Activated gamma-delta T cell treated with anti-CD3 and anti-CD28 coated beads, Interleukin-2, amount 50 U/mL, for 16 hours (primary cell): ENCODE measurements at places on chromosomes 2 and 18.
A peak's percentile ranks its signal among the peaks of the same experiment; 100 is the strongest.

- DNase-seq = no peak
Measured at GRCh38 chr2:228181098-228182019, at the start of gene SPHKAP. TSS of gene SPHKAP (minus strand) at chr2:228181687. CDS start at chr2:228181598, 89 bp downstream.

- no peak for DNase-seq
Measured at GRCh38 chr2:138087751-138088593, 123.7 kb downstream of the HNMT start.

DNA sequence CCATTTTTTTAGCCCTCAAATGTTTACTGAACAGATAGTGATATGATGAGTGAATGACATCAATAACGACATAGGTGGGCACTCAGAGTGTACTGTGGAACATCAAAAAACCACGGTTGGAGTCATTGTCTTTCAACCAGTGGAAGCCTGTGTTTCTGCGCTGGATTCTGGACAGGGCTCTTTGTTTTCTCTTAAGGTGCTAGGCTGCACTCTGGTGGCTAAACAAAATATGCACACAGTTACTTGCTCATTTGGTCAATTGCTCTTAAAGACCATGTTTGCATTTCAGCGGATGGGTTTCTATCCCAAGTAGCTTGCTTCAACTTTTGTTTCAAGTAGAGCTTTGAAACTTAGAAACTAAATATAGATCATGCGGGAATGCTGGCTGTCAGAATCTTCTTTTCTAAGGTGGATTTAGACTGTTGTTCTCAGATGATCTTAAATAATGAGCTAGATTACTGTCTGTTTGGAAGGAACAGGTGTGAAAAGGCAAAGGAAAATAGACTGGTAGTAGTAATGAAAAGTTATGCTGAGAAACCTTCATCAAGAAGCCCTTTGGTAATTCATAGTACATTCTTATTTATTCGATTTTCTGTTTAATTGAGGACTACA, 48.5 kb upstream of the LYPD6B start:
- DNase-seq = peak; percentile 22

- no peak for DNase-seq
Measured at GRCh38 chr2:157662401-157662800, 33.7 kb upstream of the ACVR1C start.

DNA sequence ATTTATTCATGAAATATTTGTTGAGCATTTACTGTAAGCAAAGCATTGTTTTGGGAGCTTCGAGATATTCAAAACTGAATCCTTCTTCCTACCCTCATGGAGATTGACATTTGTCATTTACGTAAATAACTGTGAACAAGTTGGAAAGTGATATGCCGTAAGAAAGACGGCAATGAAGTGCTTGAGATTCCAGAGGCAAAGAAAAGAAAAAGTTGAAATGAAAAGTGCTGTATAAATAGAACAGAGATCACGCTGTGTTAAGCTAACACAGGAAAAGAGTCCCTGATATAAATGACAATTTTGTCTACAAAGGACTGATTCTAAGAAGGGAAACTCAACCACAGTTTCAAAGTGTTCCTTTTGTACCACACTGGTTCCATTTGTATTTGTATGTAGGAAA, 1.8 kb downstream of the CHRNA1 start:
- no peak for DNase-seq

GRCh38 chr2:20615466-20616241, 35.2 kb downstream of the HS1BP3 start:
- no peak for DNase-seq

DNA sequence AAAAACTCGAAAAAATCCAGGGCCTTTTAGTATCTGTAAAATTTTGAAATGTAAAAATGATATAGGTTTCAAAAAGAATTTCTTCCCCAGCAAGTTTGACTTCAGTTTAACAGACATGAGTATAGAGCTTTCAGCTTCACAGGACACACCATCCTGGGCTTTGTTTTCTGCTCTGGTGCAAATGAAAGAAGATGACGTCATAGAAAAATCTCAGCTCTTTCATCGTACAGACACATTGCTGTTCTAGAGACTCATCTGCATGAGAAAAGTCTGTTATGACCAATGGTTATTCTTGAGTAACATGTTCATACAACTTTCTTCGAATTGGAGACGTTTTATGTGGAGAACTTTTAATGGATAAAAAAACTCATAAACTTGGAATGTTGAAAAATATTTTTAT, 111.7 kb upstream of the DYNAP start:
- no peak for DNase-seq

DNA sequence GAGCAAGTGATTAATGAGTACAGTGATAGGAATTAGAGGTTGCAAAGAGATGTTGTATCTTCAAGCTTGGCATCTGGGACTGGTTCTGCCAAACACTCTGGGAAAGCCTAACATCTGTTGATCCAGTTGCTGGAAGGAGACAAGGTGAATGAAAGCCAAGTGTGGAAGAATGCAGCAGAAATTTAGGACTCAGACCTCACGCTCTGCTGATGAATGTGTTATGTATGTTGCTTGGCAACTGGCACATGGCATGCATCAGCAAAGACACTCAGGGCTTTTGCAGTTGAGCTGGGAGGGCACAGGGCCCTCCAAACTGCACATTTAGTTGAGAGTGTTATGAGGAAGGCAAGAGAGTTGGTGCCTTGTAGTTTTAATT, 105.5 kb downstream of the COLEC12 start:
- no peak for DNase-seq

DNA sequence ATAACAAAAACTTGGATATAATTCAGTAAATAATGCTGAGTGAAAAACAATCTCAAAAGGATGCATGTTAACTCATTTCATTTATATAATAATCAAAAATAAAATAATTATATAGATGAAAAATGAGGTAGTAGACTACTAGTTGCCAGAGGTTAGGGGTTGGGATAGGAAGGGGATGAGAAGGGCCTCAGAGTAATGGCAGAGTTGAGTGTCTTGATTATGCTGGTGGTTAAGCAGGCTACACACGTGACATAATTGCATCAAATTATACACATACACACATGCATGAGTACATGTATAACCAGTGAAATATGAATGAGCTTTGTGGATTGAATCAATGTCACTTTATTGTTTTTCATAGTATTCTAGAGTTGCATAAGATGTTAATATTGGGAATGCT, 201.0 kb downstream of the RIT2 start:
- no peak for DNase-seq

GRCh38 chr2:232575404-232575746, 24.9 kb downstream of the EIF4E2 start:
- no peak for DNase-seq

GRCh38 chr2:73266061-73266901, 18.0 kb downstream of the FBXO41 start:
- no peak for DNase-seq

DNA sequence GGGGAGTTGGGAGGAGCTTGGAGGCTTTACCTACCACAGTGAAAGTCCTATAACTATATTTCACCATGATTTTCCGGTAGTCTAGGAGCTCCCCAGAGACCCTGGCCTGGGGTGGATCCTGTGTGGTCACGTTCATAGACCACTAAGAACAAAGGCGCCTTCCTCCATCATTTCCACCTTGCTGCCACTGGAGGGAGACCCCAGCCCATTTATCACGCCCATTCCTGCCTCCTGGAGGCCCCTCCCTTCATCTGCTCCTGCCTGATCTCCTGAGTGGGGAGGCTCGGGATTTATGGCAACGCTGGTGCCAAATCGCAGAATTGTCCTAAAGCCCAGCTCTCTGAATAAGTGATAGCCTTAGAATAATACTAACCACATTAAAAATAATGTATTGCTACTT, 507.6 kb upstream of the SPHKAP start:
- DNase-seq = no peak

DNA sequence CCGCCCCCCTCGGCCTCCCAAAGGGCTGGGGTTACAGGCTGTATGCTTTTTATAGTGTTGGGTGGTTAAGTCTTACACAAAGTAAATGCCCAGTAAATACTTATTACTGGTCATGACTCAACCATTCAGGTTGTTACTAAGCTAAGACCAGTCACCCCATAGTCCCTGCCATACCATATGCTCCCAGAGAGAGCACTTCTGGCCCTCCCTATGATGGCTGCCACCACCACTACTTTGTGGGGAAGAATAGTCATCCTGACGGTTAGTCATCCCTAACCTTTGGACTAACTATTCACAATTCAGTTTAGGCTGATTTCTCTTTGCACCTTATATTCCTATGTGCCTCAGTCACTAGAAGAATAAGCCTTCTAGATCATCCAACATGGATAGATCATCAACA, 42.0 kb upstream of the MSH2 start:
- DNase-seq = no peak

GRCh38 chr2:176691471-176691870, 422.2 kb downstream of the MTX2 start:
- DNase-seq = no peak

- no peak for DNase-seq
Measured at GRCh38 chr2:213227458-213227857, 56.8 kb upstream of the SPAG16 start.

DNA sequence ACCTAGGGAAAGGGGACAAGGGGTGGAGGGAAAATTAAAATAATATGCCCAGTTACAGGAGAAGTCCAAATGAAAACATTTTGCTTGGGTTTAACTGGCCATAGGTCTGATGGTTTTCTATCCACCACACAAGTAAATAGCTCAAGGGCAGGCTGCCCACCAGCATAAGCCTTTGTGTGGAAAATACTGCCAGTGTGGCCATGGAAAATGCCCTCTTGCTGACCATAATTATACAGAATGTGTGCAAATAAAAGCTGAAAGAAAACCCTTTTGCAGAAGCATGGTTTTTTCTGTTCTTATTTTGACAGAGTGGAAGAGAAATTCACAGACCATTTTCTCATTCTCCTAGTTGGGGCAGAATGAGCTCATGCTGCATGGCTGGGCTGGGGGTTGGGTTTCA, 111.3 kb upstream of the SIX2 start:
- no peak for DNase-seq

DNA sequence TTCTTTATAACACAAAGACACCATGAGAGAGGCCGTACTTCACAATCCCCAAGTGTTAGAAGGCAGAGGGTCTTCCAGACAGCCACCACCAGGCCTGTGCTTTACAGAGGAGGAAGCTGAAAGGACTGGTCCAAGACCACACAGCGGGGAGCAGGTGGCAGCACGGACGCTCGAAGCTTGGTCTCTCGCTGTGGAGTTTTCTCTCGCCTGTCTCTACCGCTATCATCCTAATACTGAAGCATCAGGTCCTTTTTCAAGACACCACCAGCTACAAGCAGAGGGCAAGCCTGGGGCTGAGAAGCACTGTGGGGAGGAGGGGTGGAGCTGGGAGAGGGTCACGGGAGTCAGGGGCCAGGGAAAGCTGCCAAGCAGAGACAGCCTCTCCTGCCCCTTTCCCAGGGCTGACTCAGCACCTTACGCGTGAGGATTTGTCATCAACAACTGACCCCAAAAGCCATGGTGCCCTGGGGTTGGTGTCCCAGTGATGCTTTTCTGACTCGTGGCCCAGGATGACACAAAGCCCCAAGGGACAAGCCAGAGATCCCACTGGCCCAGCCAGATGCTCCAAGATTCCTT, 31.9 kb upstream of the FOSL2 start:
- DNase-seq = no peak

GRCh38 chr2:208542465-208543041, 136.0 kb downstream of the PTH2R start:
- DNase-seq = no peak

GRCh38 chr2:11822746-11823451, 76.5 kb downstream of the LPIN1 start:
- DNase-seq = no peak

DNA sequence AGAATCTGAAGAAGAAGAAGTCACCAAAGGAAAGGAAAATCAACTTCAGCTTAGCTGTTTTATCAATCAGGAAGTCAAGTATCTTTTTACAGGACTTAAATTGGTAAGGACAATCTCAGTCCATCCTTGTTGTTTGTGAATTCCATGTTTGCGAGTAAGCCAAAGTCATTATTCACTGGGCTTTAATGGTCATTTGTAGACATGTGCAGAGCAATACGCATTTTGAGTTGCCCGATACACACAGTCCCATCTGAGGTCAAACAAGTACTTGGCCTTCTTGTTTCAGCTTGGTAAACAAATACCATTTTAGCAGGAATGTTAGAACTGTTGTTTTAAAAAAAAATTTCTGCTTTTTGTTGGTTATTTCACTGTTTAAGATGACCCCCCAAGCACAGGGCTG, 40.9 kb downstream of the USP14 start:
- no peak for DNase-seq

DNA sequence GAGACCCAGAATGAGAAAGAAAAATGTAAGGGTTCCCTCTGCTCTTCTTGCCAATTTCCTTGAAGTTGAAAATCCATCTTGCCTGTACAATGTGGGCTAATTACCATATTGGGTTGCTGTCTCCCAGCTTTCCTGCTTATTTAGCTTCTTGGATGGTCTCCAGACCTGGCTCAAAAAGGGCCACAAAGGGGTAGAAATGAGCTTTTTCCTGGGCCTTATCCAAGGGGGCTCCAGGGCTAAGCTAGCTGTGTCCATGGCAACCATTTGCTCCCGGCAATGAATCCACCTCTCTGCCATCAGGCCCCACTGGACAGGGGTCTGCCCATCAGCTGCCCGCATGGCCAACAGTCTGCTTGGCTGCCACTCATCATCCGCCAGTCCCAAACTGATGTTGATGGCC, 85.0 kb downstream of the BOD1L2 start:
- no peak for DNase-seq

GRCh38 chr2:200203381-200203827, 103.1 kb upstream of the SPATS2L start:
- DNase-seq = no peak

- DNase-seq = no peak
Measured at GRCh38 chr2:110812726-110813645, 80.6 kb downstream of the ACOXL start.

GRCh38 chr2:183250472-183250871, 126.2 kb downstream of the NUP35 start:
- no peak for DNase-seq

DNA sequence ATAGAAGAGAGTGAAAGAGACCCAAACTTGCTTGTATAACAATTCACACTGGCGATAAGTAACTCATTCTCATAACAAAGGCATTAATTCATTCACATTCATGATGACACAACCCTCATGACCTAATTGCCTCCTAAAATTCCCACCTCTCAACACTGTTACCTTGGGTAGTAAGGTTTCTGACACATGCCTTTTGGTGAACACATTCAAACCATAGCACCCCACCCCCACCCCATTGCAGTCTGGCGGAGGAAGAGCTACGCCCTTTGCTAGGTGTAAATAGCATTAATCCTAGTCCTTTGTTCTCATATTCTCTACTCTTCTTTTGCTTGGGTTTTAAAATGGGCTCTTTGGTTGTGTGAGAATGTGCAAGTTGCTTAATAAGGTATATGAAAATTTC, 361.5 kb downstream of the DSEL start:
- DNase-seq = no peak

- no peak for DNase-seq
Measured at GRCh38 chr2:83233781-83234180, 1225.3 kb downstream of the SUCLG1 start.
